ENCODE measurements at places on chromosomes 7 and 10.

DNA sequence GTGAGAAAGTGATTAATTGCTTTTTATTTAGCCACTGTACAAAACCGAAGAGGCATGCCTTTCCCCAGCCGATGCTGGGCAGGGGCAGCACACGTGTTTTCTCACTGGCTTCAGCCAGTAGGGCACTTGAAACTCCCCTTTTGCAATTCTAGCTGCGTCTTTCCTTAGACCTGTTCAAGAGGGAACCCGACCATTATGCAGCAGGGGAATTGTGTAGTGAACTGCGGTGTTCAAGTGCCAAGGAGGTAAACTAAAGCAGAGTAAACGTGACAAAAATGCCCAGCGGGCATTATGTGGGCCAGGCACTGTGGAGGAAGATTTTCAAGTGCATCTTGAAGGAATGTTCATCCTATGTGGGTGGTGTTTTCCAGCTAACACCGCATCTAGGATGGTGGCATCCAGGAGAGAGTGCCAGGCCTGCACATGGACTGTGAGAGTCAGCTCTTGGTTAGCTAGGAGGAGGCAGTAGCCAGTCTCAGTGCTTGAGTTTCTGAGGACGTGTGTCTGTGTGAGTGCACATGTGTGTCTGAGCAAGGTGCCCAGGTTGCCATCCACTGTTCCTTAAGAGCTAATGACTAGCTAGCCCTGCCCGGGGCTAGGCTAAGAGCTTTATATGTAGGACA, 3.3 kb downstream of the WIPF3 start:
- DNase-seq, result no peak

- peak; percentile 28 for DNase-seq
These were observed 1.3 kb upstream of the SCD start for GRCh38 chr10:100345570-100346330.

GRCh38 chr7:38550836-38551235, 80.3 kb downstream of the AMPH start:
- no peak for DNase-seq

DNA sequence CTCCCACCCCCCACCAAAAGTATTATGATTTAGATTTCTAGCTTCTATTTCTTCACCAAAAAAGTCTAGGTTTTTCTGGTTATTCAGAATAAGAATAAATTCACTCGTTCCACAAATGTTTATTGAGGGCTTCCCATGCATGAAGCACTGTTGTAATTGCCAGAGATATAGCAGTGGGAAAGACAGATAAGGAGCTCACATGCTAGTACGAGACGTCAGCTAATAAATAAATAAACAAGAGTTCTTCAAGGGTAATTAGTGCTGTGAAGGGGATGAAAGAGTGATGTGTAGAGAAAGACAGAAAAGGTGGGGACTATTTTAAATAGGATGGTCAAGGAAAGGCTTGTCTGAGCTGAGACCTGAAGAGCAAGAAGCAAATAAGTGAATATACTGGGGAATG, 38.1 kb upstream of the SEPTIN7 start:
- DNase-seq, result no peak

DNA sequence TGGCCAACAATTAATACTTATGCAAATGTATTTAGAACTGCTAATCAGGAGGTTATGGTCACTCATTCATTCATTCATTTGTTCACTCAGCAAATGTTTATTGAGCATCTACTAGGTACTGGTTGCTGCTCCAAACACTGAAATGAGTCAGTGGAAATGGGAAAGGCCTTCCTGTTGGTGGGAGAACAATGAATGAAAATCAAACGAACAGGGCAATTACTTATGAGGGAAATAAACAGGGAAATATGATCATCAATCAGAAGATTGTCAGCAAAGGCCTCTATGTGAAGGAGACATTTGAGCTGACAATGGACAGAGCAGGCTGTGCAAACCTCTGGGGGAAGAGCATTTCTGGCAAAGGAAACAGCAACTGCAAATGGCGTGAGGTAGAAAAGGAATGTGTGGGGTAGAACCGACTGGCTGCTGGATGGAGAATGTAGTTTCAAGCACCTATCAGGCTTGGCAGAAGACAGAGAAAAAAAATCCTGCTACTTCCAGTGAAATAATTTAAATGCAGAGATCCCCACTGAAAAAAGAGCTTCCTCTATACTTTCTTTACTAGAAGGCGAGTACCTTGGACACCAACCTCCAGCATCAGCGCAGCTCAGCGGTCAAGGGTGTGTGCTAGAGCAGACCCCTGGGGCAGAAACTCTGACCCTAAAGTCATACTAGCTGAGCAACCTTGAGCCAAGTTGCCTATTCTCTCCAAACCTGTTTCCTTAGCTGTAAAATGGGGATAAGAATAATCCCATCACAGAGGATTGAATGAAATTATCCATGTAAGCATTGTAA, 108.8 kb upstream of the EEPD1 start:
- DNase-seq, result peak; percentile 72

- DNase-seq, result no peak
These were observed 53.6 kb upstream of the LRRC17 start for GRCh38 chr7:102859084-102859798.

GRCh38 chr7:81195033-81195432, 276.2 kb upstream of the SEMA3C start:
- no peak for DNase-seq

GRCh38 chr10:17415046-17415658, 39.2 kb downstream of the ST8SIA6 start:
- DNase-seq, result no peak

- no peak for DNase-seq
These were observed 946.3 kb upstream of the GHITM start for GRCh38 chr10:83193026-83193425.

- no peak for DNase-seq
These were observed 43.0 kb upstream of the DLX6 start for GRCh38 chr7:96962221-96962885.

GRCh38 chr10:112839928-112840654, 110.0 kb upstream of the TCF7L2 start:
- DNase-seq, result peak; percentile 12

DNA sequence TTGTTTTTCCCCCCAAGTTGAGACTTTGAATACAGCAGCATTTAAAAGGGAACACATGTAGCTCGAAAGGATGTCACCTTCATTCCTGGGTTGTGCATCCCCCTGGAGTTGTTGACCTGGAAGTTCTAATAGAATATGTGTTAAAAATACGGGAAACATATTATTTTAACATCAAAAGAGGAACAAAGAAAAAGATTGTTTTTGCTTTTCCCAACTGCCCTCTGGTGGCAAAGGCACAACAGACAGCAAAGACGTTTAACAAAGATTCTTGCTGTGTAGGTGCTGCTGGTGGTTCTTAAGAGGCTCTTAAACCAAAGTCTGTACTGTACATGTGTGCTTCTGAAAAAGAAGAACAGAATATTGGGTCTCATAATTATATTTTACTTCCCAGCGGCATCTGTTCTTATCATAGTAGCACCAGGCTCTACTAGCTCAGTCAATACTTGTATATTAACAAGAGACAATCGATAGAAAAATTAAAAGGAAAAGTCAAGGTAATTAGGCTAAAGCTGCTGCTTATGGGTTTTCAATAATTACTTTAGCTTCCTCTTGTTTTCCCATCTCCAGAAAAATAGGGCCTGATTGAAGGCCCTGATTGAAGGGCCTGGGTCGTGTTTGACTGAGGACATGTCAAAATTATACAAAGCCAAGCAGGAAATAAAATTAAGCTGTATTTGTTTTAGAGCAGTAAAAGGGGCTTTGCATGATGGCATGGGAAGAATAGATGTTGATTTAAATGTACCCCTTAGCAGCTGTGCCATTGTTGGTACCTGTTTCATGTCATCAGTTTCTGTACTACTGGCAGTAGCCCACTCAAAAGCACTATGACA, 384.2 kb upstream of the LRGUK start:
- peak; percentile 55 for DNase-seq

DNA sequence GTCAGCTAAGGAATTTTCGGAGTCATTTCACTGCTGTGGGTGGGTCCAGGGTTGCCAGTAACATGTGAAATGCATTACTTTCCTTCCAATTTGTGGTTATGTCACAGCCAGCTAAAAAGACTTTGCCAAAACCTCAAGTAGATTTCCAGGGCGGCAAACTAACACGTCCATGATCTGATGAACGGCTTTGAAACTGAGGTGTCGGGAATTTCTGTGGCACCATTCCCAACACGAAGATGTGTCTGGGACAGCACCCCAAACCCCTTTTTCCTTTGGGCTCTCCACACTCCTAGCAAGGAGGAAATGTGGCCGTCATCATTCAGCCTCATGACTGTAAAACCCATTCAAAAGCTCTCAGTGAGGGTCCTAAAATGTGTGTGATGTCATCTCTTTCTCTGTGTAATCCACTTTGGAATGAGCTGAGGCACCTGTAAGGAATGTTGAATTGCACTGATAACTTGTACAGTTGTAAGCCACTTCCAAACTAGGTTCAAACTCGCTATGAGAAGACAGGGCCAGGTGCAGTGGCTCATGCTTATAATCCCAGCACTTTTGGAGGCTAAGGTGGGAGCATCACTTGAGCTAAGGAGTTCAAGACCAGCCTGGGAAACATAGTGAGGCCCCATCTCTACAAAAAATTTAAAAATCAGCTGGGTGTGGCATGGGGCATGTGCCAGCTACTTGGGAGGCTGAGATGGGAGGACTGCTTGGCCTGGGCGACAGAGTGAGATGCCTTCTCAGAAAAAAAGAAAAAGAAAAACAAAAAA, 146.1 kb upstream of the FRMD4A start:
- no peak for DNase-seq

DNA sequence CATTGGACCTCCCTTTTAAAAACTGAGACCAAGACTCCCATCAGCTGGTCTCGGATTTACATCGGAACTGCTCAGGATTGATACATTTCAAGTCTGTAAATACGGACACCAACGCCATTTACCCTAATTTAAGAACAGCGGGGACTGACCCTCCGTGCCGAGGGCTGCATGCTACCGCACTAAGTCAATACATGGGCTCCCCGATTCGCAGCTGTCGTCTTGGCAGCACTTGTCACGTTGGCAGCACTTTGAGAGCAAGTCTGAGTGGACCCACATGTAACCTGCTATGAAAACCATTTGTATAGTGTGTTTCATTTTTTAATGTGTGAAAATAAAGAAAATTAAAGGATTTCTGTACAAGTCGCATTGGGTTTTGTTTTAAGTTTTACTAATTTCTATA, 83.4 kb downstream of the EZH2 start:
- no peak for DNase-seq

GRCh38 chr7:43318188-43318770, 205.8 kb downstream of the HECW1 start:
- DNase-seq, result no peak

DNA sequence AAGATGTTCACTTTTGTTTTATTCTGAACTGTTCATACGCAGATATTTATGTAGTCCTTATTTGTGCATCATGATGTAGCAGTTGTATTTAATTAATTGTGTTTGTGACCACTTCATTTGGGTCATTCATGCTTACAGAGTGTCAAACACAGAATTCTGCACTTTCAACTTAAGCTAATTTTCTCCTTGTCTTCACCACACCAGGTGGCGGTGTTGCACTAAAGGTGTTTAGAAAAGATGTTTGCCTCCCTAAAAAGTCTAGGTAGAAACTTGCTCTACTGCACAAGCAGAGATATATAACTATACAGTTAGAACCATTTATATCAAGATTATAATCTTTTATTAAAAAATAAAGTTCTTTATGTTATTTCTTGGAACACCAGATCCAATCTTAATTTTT, 1.3 kb upstream of the TAS2R38 start:
- no peak for DNase-seq

GRCh38 chr7:22563621-22564241, 63.7 kb upstream of the STEAP1B start:
- DNase-seq, result peak; percentile 48

DNA sequence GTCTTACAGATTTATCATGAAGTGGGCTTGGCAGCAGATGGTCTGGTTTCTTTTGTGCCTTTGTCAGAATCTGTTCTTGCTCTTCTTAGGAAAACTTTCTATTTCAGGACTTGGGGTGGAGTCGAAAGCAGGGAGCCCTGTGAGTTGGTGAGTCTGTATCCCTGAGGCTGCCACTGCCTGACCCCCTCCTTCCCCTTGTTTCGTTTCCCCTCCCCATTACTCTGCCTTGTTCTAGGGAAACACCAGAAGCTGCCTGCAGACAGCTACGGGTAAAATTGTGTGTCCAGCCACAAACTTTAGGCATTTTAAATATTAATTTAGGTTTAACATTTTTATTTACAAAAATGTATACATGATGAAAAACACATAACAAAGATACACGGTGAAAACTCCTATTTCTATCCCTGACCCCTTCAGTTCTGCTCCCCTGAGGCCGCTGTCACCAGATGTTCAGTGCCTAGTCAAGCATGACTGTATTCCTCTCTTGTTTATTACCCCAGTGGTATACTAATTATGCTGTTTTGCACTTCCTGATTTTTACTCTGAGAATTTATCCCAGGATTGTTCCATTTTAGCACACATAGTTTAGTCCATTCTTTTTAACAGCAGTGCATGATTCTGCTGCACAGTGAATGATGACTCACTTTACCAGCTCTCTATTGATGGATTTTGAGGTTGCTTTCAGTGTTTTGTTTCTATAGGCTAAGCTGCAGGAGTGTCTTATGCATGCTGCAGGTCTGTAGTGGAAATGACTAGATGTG, 9.1 kb downstream of the TSPAN14 start:
- peak; percentile 66 for DNase-seq

GRCh38 chr10:9561821-9562505, 1455.7 kb upstream of the CELF2 start:
- no peak for DNase-seq

- DNase-seq, result no peak
These were observed 14.0 kb upstream of the IL6 start for GRCh38 chr7:22712999-22713398.

DNA sequence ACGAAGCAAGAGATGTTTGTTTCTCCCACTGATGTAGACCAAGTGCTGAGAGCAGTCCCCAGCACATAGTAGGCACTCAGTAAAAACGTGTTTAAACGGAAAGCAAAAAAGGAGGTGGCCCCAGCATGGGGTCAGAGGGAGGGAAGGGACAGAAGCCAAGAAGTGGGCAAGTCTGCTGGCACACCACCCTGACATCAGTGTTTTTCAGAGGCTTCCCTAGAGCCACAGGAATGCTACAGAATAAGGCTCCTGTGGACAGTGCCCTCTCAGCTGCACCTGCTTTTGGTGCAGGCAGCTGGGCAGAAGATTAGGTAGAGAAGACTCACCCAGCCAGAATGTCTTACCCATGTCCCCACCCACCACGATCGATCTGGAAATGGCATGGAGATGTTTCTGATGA, 8.3 kb upstream of the ANKRD1 start:
- no peak for DNase-seq

DNA sequence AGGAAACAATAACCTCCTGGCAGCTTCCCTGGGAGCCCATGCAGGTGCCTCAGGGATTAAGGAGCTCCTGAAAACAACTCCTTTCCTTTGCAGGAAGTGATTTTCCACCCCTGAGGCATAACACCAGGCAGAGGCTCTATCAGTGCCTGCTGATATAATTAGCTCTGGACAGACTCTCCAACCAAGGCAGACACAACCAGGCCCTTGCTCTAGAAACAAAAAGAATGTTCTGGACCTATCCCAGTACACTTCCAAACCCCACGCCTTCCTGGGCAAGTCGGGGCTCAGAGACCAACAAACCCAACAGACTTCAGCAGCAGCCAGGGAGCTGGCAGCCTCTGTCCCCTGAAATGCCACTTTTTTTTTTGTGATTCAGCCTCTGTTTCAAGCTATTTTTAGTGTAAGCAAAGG, 247.1 kb downstream of the KCNMA1 start:
- peak; percentile 18 for DNase-seq

- DNase-seq, result no peak
These were observed 470.5 kb upstream of the LRRTM3 start for GRCh38 chr10:66455304-66455703.

All from dermis blood vessel endothelial cell (primary cell).